Dermis microvascular lymphatic vessel endothelial cell (primary cell): ENCODE measurements at places on chromosomes 2 and 18. TPM values are rescaled to one million over a fixed set of nuclear protein-coding genes. Genes with fewer than 3 reads are reported as not detected.

DNA sequence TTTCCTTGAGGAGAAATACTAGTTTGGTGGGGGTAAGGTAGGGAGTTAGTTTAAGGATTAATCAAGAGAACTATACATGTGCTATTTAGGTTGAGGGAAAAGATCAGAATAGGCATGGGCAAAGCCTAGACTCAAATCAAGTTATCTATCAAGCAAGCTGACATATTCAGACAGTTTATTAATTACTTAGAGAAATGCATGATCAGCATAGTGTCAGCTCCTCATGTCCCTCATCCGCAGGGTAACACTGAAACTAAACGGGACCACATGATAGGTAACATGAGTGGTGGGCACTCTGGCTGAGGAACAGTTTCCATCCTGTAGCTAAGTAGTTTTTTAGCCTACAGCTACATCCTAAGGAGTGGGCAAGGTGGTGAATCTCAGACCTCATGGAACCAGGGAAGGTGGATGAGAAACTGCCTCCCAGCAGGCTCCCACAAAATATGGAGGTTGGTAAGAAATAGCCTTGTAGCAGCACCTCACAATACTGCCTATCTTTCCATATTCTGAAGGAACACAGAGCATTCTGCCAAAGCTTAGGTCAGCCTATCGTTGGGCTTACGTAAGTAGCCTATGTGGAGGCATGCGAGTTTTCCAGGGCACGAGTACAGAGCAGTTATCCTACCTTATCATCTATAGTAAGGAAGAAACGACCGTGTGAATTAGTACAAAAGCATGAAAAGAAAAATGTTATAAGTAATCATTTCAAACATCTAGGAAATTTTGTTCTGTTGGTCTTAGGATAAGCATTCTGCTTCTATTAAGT lies 18.4 kb downstream of the ZC3H6 start:
- no peak for DNase-seq

DNA sequence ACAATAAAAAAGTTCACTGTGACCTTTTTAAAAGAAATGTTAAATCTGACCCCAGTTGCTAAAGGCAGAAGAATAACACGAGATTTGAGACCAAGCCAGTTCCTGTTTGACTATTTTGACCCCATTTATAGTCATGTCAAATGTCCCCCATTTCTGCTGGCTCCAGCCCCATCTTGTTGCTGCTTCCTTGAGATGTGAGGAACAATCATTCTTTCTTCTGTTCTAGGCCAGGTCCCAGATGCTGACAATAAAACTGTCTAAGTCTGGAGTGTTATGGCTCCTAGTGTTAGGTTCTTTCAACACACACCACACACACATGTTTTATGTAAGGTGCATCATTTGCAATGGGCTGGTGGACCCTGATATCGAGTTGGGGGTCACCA lies 92.0 kb upstream of the CYP1B1 start:
- DNase-seq, result no peak

GRCh38 chr18:57439985-57440330 lies 4.8 kb downstream of the ONECUT2 start:
- DNase-seq, result no peak

POU3F3 gene
- total RNA-seq, result not detected in 2 replicates

- DNase-seq, result no peak
These were observed 153.2 kb upstream of the PTPRM start for GRCh38 chr18:7413906-7414305.

POLR1A gene
- total RNA-seq, result 9.2 and 12.3 TPM in 2 replicates

DNA sequence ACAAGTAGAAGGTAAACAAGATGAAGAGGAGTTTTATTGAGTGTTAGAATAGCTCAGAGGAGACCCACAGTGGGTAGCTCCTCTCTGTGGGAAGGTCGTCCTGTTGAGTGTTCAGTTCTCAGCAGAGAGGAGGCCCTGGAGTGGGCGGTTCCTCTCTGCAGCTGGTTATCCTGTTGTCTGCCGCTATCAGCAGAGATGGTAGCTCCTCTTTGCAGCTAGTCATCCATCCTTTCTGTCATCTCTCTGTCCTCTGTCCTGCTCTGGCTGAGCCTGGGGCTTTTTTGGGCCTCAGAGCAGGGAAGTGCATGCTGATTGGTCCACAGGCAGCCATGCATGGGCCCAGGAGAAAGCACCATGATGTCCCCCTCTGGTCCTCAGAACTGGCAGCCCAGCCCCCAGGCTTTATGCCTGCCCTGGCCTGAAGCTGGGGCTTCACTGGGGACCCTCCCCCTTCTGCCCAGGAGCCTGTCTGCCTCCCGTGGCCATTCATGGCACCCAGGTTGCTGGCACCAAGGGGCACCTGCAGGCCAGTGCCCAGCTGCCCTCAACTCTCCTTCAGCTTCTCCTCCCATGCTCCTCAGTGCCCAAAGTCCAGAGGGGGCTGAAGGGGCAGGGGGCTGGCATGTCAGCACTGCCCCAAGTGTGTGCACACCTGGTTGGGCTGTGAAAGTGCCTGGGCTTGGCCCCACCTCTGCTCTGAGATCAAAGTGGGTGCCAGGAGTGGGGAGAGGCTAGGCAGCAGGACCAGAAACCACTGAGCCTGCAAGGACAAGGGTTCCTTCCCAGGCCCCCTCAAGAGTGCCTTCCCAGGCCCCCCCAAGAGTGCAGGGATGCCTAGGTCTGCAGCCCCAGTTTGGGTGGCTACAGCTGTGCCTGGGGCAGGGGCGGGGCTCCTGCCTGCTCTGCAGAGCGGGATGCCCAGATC lies 98.7 kb downstream of the TWIST2 start:
- DNase-seq, result no peak

SEMA4C gene
- total RNA-seq, result 17.3 and 35.4 TPM in 2 replicates

DNA sequence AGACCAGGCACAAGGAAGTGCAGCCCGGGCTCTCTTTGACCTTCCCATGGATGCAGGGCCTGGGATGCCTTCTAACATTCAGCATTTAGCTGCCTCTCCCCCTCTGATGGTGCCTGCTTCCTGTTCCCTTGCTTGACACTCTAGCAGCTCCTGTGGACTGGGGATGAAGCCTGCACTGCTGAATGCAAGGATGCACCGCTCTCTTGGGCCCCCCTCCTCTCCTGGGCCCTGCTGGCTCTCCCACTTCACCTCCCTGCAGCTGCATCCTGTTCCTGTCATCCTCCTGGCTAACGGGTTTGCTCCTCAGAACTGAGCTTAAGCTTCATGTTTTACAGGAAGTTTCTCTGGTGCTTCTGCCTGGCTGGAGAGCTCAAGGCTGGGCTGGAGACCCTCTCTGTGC lies 254.1 kb downstream of the TSN start:
- DNase-seq, result no peak

- DNase-seq, result no peak
These were observed 61.5 kb upstream of the NFE2L2 start for GRCh38 chr2:177326005-177326404.

GRCh38 chr2:220104871-220105351 lies 477.5 kb downstream of the SLC4A3 start:
- no peak for DNase-seq

MROH2A gene
- not detected in 2 replicates for total RNA-seq

DNA sequence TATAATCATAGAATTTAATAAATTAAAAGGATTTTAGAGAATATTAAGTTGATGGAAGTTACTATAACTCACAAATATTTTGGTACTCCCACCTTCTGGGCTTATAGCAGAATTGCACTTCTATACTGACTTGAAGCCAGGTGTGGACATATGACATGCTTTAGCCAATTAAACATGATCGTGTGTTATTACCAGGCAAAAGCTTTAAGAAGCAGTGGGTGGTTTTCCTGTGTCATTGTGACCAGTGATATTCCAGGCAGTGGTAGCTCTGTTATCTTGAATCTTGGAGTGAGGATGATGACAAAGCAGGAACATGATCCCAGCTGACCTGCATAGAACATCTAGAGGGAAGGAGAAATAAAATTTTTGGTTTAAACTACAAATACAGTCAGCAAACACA lies 370.9 kb upstream of the ZEB2 start:
- peak; percentile 60 for DNase-seq
